H9 (cell line): ENCODE measurements at places on chromosomes 2 and 18. TPM values are rescaled to one million over a fixed set of nuclear protein-coding genes. Genes with fewer than 3 reads are reported as not detected.

The CCDC74B gene
- 5.9 and 6.7 TPM in 2 replicates for total RNA-seq

The CNPPD1 gene
- 33.0 and 36.4 TPM in 2 replicates for total RNA-seq

The DNAJC5G gene
- total RNA-seq = 0.37 and 0.44 TPM in 2 replicates

The HOXD9 gene
- total RNA-seq = not detected in 2 replicates

The CIB4 gene
- total RNA-seq = not detected in 2 replicates

The SGPP2 gene
- not detected in 2 replicates for total RNA-seq

The RAB31 gene
- total RNA-seq = 20.9 and 22.4 TPM in 2 replicates

The CABYR gene
- total RNA-seq = 12.3 and 13.6 TPM in 2 replicates

The CYBRD1 gene
- total RNA-seq = 3.6 and 5.4 TPM in 2 replicates

The FBLN7 gene
- 1.3 and 1.4 TPM in 2 replicates for total RNA-seq

The SPP2 gene
- not detected in 2 replicates for total RNA-seq

The TMEM247 gene
- total RNA-seq = not detected in 2 replicates

The GAL3ST2 gene
- total RNA-seq = 0.33 and 0.37 TPM in 2 replicates

The REG3G gene
- not detected in 2 replicates for total RNA-seq

The IKZF2 gene
- total RNA-seq = 1.9 and 3.0 TPM in 2 replicates

The NEB gene
- total RNA-seq = 0.75 and 0.98 TPM in 2 replicates

The ALK gene
- total RNA-seq = not detected in 2 replicates

The SMYD1 gene
- total RNA-seq = 0.04 TPM in 1 of 2 replicates, not detected in the other

DNA sequence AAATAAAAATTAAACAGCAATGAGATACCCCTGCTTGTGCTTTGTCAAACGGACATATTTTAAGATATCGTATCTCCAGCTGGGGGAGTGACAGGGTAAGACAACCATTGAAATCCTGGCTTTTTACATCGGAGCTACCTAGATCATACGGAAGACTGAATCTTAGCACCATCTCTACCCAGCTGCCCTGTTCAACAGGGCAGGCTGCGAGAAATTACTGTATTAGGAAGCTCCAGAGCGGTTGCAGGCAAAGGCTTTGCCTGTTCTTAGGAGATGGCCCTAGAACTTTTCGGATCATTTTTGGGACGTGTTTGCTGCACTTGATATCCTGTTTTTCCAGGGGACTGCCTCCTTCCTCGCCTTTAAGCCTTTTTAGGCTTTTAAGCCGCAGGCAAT is 2.0 kb upstream of the PRKCE start:
- DNase-seq = no peak
- no peak overlapping the region for H3K27ac ChIP-seq
- no peaks in the 10 kb centered on the region for H3K36me3 ChIP-seq
- no peaks in the 10 kb centered on the region for H3K4me1 ChIP-seq
- H3K4me3 ChIP-seq = peak overlapping the region; percentile 92

DNA sequence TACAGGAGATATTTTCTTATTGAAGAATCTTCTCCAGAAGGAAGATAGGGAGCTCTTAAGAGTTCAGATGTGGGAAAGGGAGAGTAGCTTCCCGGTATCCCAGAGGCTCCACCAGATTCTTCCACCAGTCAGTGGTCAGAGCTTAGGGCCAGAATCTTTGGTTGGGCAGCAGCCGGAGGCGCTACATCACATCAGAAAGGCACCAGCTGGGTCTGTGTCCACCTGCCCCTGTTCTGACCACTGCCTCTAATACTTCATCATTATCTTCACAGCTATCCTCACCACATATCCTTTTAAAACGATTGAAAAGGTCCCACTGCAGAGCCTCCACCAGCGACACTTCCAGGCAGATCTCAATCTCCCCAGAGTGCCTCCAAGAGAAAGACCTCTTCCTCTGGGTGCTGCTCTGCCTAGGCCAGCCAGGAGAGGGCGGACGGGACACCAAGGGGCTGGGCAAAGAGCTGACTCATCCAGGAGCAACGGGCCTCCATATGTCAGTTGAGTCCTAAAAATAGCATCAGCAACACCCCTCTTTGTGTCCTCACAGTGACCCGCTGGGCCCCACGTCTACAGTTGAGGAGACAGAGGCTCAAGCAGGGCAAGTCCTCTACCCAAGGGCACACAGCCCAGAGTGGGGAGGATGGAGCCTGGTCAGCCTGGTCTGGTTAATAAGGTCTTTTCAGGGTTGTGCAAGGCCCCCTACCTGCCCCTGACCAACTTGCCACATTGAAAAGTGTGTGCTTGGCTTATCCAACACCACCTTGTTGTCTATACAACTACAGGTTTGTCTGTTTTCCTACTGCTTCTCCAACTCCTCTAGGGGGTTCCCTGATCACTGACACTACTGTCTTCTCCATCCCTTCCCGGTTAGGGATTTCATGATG is 81.2 kb downstream of the ADD2 start:
- no peak overlapping the region for H3K4me3 ChIP-seq
- DNase-seq = peak; percentile 89
- no peaks in the 10 kb centered on the region for H3K27me3 ChIP-seq
- H3K36me3 ChIP-seq = peaks cover 68% of the 10 kb centered on the region

GRCh38 chr2:136134126-136134525 is 16.2 kb upstream of the CXCR4 start:
- no peak overlapping the region for H3K4me3 ChIP-seq
- no peak for DNase-seq
- no peaks in the 10 kb centered on the region for H3K27me3 ChIP-seq
- no peaks in the 10 kb centered on the region; the same call in 1 of the 2 replicates for H3K4me1 ChIP-seq

DNA sequence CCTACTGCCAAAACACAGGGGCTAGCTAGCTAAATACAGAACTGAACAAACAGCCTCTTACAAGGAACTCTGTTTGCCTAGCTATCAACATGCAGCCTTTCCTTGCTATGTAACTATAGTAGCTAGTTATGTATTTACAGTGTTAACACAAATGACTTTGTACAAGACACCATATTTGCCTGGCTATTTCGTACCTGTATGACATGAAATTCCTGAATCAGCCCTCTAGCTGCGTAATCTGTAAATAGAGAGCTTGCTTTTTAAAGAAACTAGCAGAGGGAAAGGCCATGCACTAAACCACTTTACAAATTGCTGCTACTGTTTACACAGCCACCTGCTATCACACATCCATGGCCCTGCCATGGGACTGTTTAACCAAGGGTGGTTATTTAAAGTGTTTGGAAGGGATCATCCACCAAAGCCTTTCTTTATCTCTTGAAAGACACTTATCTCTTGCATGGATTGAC is 248.7 kb downstream of the TFCP2L1 start:
- no peak for DNase-seq
- H3K36me3 ChIP-seq = no peaks in the 10 kb centered on the region
- H3K4me3 ChIP-seq = no peak overlapping the region

- H3K27me3 ChIP-seq = no peaks in the 10 kb centered on the region
- no peaks in the 10 kb centered on the region; the same call in 1 of the 3 replicates for H3K36me3 ChIP-seq
- no peaks in the 10 kb centered on the region for H3K4me1 ChIP-seq
- H3K27ac ChIP-seq = no peak overlapping the region
- DNase-seq = no peak
- H3K4me3 ChIP-seq = no peak overlapping the region
These were observed 5.4 kb upstream of the ITGB6 start for GRCh38 chr2:160205505-160205904.

DNA sequence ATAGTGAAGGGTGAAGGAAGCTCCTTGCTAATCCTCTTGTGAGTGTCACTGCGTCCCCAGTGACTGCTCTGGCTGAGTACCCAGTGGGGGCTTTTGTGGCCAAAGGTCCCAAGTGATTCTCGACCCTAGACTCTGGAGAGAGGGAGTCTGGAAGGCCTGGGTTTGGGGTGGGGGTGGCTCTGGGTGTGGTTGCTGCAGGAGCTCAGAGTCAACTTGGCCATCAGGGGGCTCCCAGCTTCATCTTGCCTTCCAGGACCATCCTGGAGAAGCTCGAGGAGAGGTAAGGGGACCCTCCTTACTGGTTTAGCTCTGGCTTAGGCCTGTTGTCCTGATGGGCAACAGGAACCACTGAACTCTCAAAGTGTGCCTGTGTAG is 592 bp downstream of the PSD4 start:
- H3K36me3 ChIP-seq = no peaks in the 10 kb centered on the region; the same call in 1 of the 3 replicates
- DNase-seq = no peak
- no peaks in the 10 kb centered on the region for H3K27me3 ChIP-seq
- H3K4me3 ChIP-seq = no peak overlapping the region
- H3K4me1 ChIP-seq = no peaks in the 10 kb centered on the region; the same call in 1 of the 2 replicates

DNA sequence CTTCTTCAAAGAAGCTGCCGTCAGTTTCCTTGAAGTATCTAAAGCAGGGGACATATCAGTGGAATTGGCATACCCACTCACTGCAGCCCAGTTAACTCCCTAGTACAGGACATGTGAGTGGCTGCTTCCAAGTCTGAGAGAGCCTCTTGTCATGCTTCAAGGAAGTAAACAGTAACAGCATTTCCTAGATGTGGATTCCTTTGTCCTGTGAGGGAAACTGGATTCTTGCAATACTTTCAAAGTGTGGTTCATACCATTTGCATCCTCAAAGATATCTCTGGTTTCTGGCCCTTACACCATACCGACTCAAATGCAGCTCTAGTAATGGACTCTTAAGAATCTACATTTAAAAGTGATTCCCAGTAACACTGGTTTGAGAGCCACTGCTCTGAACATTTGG is 87.2 kb downstream of the ESCO1 start:
- H3K27me3 ChIP-seq = no peaks in the 10 kb centered on the region
- no peaks in the 10 kb centered on the region for H3K4me1 ChIP-seq
- peaks cover 35% of the 10 kb centered on the region for H3K36me3 ChIP-seq
- no peak overlapping the region for H3K4me3 ChIP-seq
- H3K27ac ChIP-seq = no peak overlapping the region

GRCh38 chr2:176291809-176292283 is 22.6 kb downstream of the MTX2 start:
- no peaks in the 10 kb centered on the region for H3K36me3 ChIP-seq
- no peak for DNase-seq
- no peak overlapping the region for H3K4me3 ChIP-seq
- H3K27me3 ChIP-seq = no peaks in the 10 kb centered on the region
- H3K4me1 ChIP-seq = no peaks in the 10 kb centered on the region

DNA sequence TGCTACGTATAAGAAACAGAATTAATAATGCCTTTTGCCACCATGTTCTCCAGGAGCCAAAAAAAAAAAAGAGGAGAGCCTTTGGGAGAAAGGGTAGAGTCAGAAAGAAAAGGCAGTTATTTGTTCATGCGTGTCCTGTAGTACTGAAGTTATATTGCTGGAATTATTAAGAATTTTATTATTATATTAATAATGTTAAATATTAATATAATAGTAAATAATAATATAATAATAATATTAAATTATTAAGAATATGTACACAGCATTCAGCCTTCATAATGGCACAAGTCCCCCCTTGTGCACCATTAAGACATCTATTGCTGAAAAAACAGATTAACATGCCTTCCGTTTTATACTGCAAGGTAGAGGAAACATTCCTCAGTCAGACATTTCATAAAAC is 8.1 kb downstream of the REG1A start:
- no peaks in the 10 kb centered on the region for H3K4me1 ChIP-seq
- H3K27ac ChIP-seq = no peak overlapping the region
- no peaks in the 10 kb centered on the region for H3K27me3 ChIP-seq
- no peak for DNase-seq

- H3K36me3 ChIP-seq = no peaks in the 10 kb centered on the region
- no peak for DNase-seq
- H3K4me1 ChIP-seq = peaks cover 14% of the 10 kb centered on the region; the same call in 1 of the 2 replicates
These were observed 92.9 kb downstream of the DTNA start for GRCh38 chr18:34802959-34803358.

- no peaks in the 10 kb centered on the region for H3K36me3 ChIP-seq
- no peaks in the 10 kb centered on the region; the same call in 1 of the 2 replicates for H3K4me1 ChIP-seq
- H3K27me3 ChIP-seq = no peaks in the 10 kb centered on the region
These were observed 44.2 kb downstream of the WDPCP start for GRCh38 chr2:63544017-63544627.

GRCh38 chr2:230904856-230905447 is 20.1 kb downstream of the GPR55 start:
- no peaks in the 10 kb centered on the region for H3K27me3 ChIP-seq
- H3K4me3 ChIP-seq = no peak overlapping the region
- H3K27ac ChIP-seq = no peak overlapping the region
- DNase-seq = peak; percentile 25
- peaks cover 13% of the 10 kb centered on the region; the same call in 1 of the 2 replicates for H3K4me1 ChIP-seq

- H3K27ac ChIP-seq = no peak overlapping the region
- H3K27me3 ChIP-seq = no peaks in the 10 kb centered on the region
- DNase-seq = no peak
- H3K4me1 ChIP-seq = no peaks in the 10 kb centered on the region
- H3K36me3 ChIP-seq = no peaks in the 10 kb centered on the region
These were observed 266.0 kb downstream of the RAD51AP2 start for GRCh38 chr2:17252258-17252657.

GRCh38 chr2:17058772-17059402 is 393.3 kb upstream of the CYRIA start:
- peaks cover 12% of the 10 kb centered on the region for H3K4me1 ChIP-seq
- no peaks in the 10 kb centered on the region for H3K27me3 ChIP-seq
- H3K4me3 ChIP-seq = no peak overlapping the region
- peak; percentile 47 for DNase-seq
- H3K36me3 ChIP-seq = no peaks in the 10 kb centered on the region

DNA sequence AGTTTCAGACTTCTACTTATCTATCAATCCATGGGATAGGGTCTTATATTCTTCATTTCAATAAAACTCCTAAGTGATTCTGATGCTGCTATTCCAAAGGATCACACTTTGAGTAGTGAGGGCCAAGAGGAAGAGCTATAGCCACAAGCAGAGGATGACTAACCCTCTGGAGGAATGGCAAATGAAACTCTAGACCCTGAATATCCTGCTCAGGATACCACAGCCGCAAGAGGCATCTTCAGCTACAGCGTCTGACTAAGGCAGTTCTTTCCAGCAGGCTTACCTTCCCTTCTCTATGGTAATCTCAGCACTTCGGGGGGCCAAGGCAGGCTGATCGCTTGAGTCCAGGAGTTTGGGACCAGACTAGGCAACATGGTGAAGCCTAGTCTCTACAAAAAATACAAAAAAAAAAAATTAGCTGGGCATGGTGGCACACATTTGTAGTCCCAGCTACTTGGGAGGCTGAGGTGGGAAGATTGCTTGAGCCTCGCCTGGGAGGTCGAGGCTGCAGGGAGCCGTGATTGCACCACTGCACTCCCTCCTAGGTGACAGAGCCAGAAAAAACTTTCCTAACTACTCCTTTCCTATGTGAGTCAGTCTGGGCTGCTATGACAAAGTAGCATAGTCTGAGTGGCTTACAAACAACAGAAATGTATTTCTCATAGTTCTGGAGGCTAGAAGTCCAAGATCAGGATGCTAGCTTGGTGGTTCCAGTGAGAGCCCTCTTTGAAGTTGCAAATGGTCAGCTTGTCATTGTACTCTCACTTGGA is 371.9 kb downstream of the IRS1 start:
- H3K4me1 ChIP-seq = peaks cover 3% of the 10 kb centered on the region
- H3K27me3 ChIP-seq = no peaks in the 10 kb centered on the region
- no peaks in the 10 kb centered on the region for H3K36me3 ChIP-seq
- H3K4me3 ChIP-seq = no peak overlapping the region
- no peak overlapping the region for H3K27ac ChIP-seq

- H3K4me3 ChIP-seq = no peak overlapping the region
- peaks cover 5% of the 10 kb centered on the region; the same call in 1 of the 2 replicates for H3K4me1 ChIP-seq
- no peaks in the 10 kb centered on the region for H3K36me3 ChIP-seq
- no peak overlapping the region for H3K27ac ChIP-seq
- no peak for DNase-seq
- no peaks in the 10 kb centered on the region for H3K27me3 ChIP-seq
These were observed 416.8 kb downstream of the LRATD1 start for GRCh38 chr2:15049096-15049993.
